Stimulated activated CD4-positive, alpha-beta T cell treated with anti-CD3 and anti-CD28 coated beads, TNF-alpha, amount 100 ng/mL, for 1 hour (primary cell): ENCODE measurements at places on chromosomes 4 and X.

- DNase-seq: no peak
Measured at GRCh38 chrX:95903490-95903889, 781.2 kb upstream of the DIAPH2 start.

- DNase-seq: no peak
Measured at GRCh38 chr4:139866276-139866962, 200.8 kb downstream of the MGST2 start.

- DNase-seq: no peak
Measured at GRCh38 chrX:118182681-118183080, 66.1 kb upstream of the KLHL13 start.

DNA sequence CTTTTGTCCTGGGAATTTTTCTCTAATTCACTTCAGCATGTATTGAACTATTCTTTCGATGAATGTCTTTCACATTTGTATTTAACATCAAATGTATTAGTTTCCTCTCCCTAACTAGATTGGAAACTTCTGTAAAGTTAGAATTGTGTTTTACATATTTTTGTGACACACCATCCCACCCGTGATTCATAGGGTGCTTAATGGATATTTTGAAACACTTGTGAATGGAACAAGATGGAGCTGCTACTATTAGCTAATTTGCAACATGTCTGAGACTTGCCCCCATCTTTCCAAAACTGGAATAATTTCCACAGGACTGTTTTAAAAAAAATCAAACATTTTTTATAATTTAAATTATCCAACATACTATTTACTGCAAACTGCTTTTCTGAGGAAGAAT, 30.2 kb upstream of the GNPDA2 start:
- no peak for DNase-seq

GRCh38 chr4:8917321-8917811, 45.7 kb upstream of the HMX1 start:
- no peak for DNase-seq

DNA sequence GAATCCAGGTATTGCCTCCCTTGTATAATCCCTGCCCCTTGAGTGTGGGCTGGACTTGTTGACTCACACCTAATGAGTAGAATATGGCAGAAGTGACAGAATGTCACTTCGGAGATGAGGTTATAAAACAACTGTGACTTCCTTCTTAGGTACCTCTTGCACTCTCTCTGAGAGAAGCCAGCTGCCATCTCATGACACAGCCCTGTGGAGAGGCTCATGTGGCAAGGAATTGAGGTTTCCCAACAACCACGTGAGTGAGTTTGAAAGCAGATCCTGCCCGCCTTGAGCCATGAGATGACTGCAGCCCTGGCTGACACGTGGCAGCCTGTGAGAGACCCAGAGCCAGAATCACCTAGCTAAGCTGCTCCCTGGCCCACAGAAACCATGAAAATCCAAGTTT, 13.5 kb downstream of the ASB11 start:
- DNase-seq: no peak

GRCh38 chrX:17559728-17560379, 177.4 kb upstream of the SCML1 start:
- DNase-seq: no peak

DNA sequence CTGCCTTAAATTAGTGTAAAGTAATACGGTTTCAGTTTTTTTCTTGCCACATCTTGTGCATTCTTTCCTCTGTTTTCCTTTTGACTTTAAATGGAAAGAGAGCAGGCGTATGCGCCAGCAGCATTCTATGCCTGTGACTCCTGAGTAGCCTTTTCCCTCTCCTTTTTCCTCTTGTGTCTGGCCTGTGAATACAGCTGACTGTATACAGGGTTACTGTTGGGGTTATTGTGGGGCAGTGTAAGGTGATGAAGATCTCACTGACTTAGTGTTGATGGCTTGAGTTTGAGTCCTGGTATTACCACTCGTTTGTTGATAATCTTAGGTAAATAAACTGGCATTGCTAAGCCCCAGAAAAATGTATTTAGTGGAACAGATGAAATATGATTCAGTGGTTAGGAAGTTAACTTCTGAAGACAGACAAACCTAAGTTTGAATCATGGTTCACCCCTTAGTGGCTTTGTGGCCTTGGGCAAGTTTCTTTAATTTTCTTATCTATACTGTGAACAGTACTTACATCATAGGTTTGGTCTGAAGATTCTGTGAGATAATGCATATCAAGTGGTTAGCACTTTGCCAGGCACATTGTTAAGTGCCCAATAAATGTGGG, 105.1 kb downstream of the FNIP2 start:
- no peak for DNase-seq
